ENCODE measurements at places on chromosomes 5 and 9. TPM values are rescaled to one million over a fixed set of nuclear protein-coding genes. Genes with fewer than 3 reads are reported as not detected.

DNA sequence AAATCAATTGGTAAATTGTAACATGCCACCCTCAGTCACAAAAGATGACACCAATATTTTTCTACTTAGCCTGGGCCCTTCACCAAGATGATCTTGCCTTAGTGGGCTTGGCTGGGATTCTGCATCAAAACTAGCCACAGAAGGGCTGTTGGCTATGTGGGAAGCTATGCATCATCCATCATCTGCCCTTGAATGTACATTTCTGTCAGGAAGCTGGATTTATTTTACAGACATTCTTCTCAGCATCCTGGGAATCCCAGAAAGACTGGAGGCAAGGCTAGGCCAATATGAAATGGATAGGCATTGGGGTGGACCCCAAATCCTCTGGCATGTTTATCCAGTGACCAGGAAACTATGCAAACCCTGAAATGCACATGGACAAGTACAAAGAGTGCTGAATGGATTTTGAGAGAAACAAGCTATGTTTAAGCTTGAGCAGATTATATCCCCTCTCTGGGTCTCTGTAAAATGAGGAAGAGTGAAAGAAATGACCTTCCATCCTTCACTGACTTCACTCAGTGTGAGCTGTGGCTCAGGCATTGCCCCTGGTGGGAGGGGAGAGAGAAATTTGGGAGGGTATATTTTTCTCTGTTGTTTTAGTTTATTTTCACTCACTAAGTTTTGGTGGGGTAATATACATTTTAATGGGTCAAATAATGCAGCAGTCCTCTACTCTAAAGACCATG, 283.6 kb downstream of the EBF1 start:
- no peak for DNase-seq

DNA sequence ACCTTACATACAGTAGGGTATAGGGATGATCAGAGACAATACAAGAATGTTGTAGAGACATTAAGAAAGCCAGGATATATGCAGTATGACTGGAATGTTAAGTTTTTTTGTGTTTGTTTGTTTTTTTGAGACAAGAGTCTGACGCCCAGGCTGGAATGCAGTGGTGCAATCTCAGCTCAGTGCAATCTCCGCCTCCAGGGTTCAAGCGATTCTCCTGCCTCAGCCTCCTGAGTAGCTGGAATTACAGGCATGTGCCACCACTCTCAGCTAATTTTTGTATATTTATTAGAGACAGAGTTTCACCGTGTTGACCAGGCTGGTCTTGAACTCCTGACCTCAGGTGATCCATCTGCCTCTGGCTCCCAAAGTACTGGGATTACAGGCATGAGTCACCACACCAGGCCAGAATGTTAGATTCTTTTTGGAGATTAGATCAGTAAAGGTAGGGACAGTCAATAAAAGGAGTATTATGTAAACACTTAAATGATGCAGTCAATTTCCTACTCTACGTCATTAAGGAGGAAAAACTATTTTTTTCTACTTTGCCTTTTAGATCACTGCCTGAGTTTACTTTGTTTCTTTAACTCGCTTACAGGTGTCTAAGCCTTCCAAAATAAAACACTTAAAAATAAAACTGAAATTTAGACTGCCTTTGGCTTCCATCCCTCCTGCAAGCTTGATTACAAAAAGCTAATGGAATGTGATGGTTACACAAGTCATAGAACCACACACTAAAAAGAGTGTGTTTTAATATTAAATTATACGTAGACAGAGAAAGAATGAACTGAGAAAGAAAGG, 6.8 kb upstream of the HNRNPA0 start:
- no peak for DNase-seq

GRCh38 chr5:107100121-107100520, 570.6 kb downstream of the EFNA5 start:
- no peak for DNase-seq

DNA sequence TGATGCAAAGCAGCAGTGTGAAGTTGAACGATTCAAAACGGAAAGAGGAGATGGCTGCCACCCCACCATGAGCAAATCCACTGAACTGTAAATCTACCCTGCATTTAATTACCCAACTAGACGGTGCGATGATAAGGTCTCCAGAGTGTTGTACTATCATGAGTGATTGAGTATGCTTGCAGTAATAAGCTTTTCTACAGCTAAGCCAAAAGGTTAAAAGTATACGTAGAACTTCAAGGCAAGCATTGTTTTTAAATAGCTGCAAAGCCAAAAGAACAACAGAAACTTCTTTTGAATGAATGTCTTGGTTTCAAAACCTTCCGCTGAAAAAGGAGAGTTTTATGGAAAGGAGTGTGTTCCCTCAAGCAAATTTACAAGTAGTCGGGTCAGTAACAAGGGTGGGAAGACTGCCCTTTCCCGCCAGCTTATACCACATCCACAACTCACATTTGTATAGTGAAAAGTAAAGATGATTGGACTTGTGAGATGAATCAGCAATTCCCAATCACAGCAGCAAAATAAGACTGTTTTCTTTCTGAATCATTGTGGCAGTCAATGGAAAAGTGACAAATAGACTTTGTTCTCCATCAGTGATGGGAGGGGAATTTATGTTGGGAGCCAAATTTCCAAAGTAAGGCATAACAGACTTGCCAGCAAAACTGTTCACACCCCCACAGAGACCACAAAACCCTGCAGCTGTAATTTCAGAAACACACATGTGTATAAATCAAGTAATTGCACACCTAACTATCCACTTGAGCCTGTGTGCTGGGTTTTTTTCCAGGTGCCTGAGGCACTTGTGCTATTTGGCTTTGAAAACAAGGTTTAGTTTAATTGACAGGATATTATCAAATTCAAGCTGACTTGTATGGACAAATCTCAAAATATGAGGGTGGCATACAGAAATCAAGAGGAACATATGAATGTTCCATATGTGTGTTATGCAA, 407.7 kb upstream of the GRAMD2B start:
- no peak for DNase-seq

DNA sequence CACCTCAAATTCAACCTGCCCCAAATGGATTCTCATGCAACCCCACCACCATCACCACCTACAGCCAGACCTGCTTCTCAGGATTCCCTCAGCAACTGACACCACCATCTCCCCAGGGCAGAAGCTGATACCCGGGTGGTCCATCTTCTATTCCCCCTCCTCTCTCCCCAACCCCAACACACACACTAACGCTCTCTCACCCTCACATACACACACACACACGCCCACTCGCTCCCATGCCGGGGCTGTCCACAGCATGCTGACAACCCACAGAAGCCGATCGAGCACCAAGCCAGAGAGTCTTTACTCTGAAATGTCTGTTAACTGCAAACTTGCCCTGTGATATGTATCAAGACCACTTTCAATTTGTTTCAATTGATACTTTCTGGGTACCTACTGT, 28.4 kb downstream of the B4GALT1 start:
- DNase-seq: no peak

GRCh38 chr5:77104813-77105212, 17.7 kb upstream of the ZBED3 start:
- DNase-seq: no peak

DNA sequence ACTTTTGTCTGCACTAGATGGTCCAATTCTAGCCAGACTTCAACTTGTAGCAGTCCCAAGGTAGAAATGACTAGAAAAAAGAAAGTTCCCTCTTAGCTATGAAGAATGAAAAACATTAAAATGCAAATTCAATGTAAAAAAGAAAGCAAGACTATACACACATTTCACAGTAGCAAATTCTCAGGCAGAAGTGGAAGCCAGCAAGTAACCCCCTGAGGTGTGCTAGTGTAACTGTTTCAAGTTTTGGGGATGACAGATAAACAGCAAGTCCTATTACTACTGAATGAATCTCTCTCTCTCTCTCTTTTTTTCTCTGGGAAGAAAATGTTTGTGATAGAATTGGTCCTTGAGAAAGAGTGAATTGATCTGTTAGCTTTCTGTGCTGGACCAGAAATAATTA, 185.6 kb downstream of the EFNA5 start:
- DNase-seq: no peak

TAF1L gene
- not detected for total RNA-seq

Data from T-cell (primary cell).